ENCODE measurements at places on chromosomes 5 and 9.

DNA sequence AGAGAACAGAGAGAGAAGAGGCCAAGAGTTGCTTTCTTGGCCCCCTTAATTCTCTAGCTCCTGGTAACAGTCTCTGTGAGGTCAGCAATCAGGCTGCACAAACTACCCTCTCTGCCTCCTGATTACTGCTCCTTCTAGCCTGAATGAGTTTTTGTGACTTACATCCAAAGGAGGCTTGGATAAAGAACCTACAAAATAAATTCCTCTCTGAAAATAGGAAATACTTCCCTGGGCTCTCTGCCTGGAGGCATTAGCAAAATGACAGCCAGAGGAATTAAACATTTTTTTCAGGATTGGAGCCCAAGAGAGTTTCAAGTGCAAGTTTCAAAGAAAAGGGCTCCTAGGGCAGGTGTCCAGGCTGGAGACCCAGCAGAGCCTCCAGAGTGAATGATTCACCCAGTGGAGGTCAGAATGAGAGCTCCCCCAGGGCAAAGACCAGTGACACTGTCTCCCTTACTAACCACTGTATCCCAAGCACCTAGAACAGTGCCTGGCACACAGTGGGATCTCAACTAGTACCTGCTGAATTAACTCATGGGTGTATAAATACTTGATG lies 162.5 kb downstream of the SPOCK1 start:
- no peak for DNase-seq

DNA sequence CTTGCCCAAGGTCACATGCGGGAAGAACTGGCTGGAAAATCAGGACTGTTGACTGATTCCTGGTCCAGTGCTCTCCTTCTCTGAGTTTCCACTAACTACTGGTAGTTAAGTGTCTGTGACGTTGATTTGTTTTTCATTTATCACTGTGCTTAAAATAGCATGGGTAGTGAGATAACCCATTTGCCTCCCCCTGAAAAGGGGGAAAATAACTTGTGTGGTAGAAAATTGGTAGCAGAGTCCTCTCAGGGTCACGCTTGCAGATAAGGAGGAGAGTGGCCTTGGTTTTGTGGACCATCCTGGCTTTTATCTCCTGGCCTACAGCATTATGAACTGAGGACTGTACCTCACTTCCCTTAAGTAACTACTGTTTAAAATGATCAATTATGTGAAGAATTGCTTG lies 10.9 kb downstream of the FUBP3 start:
- no peak for DNase-seq

DNA sequence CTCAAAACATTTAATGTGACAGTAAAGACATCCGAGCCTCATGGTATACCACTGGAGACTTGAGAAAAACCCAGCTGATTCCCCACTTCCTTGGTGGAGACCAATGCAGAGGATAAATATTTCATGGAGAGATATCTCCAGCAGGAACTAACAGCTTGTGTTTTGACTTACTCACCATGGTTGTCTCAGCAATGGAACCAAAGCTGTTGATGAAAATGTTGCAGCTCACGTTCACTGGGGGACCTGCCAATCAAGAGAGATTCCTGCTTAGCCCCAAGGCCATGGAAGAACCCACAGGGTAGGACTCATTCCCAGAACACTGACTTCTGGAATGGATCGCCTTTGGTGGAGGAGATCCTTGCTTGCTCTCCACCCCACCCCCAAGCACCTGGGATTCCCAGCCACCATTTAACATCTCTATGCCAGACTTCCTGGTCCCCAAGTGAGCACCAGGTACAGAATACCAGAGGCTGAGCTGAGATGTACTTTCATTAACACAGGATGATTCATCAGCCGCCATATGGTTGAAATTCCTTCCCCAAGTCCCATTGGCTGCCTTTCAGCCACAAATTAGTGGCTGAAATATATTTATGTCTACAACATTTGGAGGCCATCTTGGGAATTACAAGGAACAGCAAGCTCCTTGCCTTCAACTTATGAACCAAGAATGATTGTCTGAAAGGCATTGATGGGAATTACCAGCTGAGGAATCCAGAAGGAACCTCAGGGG lies 37.9 kb downstream of the GLRA1 start:
- no peak for DNase-seq

- no peak for DNase-seq
Measured at GRCh38 chr5:136075466-136075891, 46.7 kb downstream of the TGFBI start.

- no peak for DNase-seq
Measured at GRCh38 chr5:150690760-150691159, 10.1 kb downstream of the RBM22 start.

DNA sequence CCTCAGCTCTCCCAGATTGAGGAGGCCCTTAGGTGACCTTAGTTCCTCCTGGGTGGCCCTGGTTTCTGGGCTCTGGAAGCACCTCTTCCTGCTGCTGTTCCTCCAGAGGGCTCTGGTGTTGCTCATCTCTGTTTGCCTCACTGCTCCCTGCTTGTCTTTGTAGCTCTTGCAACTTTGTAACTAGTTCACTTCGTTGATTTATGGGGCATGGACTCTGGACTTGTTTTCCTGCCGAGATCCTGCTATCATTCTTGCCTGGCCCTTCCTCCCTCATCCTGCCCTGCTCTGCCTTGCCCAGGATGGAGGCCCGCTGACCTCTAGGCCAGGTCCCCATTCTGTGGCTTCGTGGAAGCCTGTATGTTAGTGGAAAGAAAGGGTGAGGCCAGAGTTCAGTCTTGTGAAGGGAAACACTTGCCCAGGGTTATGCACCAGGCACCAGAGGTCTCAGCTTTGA lies 169.3 kb downstream of the MACROH2A1 start:
- DNase-seq, result no peak

DNA sequence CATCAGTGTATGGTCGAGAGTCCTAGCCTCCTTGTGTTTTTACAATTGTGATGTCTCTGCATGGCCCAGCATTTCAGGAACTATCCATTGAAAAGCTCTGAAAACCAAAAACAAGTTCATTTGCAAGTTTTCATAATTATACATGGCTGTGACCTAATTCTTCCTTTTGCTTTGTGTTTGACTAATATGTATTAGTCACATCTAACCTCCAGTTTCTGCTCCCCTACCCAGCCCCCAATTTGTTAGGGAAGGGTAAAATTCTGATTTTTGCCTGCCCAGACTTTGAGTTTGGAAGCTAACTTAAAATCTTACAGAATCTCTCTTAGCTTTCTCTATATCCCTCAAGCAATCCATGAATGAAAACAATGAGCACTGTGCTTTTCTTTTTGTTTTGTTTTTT lies 128.2 kb upstream of the SEMA6A start:
- no peak for DNase-seq

DNA sequence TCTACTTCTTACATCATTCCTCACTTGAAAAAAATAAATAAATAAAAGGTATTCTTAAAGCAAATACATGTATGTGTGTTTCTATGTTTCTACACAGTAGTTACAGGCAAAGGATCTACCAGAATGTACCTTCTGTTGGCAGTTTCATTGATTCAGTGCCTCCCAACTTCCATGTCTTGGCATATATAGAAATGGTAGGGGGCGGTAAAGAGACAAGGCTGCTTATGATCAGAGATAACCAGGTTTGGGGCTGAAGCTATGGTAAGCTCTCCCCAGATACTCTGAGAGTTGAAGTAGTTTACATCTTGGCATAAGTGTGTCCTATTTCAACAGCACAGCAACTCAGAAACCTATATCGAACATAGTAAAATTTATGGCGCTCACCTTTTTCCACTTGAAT lies 1075.4 kb upstream of the C9orf72 start:
- DNase-seq, result no peak

- no peak for DNase-seq
Measured at GRCh38 chr5:137735555-137736284, at the start of gene KLHL3. TSS of gene KLHL3 (minus strand) at chr5:137736089. CDS start at chr5:137735646, 443 bp downstream.
